Activated CD4-positive, CD25-positive, alpha-beta regulatory T cell (primary cell): ENCODE measurements at places on chromosomes 11 and 22.

DNA sequence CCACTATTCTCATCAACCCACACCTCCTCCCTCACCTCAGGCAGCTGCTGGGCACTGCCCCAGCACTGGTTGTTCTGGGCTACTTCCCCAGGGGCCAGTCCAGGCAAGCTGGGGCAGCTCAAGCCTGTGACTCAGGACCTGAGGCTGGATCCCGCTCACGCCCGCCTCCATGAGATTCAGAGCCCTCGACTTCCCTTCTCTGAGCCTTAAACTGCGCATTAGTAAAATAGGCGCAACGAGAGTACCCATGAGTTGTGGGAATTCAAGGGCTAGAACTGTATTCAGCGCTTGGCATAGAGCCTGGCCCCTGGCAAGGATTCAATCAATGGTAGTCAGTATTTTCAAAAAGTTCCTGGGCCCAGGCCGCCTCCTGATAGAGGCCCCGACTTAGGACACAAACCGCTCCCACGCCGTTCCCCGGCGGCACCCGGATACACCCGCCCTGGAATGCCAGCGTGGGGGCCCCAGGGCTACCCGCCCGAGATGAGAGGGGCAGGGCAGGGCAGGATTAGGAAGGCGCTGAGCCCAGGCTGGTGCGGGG is 723 bp upstream of the CD82 start:
- DNase-seq: no peak

- no peak for DNase-seq
Measured at GRCh38 chr11:92765965-92766371, 203.5 kb upstream of the MTNR1B start.

DNA sequence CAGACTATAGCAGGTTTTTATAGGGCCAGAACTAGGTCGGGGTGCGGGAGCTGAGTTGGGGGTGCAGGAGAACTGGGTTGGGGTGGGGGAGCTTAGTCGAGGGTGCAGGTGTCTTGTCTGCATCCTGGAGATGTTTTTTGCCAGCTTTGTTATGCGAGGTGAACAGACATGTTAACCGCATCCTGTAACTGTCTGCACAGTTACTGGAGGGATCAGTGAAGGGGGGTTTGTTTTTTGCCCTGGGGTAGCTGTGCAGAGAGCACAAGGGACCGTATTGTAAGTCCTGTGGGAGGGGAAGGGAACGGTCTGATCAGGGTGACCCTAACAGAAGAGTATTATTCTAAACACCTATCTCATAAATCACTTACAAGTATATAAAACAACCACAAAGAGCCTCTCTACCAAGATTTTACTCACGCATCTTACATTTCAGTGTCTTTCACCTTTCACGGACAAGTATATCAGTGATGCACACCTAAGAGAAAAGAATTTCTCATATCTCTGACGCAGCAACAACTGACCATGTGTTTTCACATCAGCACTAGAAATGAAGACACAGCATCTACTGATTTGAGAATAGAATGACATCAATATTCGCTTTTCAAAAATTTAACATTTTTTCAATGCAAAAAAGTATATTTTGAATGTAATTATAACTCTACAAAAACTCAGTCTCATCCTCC is 20.8 kb downstream of the ZNF195 start:
- no peak for DNase-seq

DNA sequence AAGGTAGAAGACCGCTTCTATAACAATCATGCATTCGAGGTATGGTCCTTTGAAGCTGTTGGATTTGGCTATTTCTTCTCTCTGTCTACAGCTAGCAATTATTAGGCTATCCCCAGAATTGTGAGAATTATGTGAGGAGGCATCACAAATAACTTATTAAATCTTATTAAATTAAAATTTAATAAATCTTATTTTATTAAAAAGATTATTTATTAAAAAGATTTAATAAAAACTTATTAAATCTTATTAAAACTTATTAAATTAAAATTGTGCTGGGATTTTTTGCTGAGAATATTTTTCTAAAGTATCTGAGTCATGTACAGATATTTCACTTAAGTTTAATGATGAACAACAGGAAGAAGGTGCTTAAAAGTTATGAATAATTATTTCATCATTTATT is 7.7 kb downstream of the SPA17 start:
- no peak for DNase-seq

DNA sequence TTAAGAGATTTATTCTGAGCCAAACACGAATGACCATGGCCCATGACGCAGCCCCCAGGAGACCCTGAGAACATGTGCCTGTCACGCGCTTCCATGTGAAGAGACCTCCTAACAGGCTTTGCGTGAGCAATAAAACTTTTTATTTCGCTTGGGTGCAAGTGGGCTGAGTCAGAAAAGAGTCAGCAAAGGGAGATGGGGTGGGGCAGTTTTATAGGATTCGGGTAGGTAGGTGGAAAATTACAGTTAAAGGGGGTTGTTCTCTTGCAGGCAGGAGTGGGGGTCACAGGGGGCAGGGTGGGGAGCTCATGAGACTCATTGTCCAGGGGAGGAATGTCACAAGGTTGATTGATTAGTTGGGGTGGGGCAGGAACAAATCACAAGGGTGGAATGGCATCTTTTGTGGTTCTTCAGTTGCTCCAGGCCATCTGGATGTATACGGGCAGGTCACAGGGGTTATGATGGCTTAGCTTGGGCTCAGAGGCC is 77.2 kb upstream of the FTH1 start:
- no peak for DNase-seq

GRCh38 chr11:125429174-125429707 is 66.8 kb downstream of the FEZ1 start:
- peak; percentile 6 for DNase-seq

DNA sequence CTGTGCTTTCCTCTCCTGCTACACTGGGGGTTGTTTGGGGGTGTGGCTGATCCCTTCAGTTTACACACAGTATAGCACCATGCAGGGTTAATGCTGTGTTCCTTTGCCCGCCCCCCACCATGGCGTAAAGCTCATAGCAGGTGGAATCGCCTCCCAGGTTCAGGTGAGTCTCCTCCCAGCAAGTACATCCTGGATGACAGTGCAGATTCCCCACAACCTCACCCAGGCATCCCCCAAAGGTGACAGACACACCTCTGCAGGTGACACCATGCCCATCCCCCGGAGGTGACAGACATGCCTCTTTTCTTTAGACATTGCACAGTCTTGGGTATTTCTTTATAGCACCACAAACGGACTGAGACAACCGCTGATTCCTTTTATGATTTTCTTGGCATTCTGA is 343.7 kb downstream of the BRD1 start:
- DNase-seq: no peak

DNA sequence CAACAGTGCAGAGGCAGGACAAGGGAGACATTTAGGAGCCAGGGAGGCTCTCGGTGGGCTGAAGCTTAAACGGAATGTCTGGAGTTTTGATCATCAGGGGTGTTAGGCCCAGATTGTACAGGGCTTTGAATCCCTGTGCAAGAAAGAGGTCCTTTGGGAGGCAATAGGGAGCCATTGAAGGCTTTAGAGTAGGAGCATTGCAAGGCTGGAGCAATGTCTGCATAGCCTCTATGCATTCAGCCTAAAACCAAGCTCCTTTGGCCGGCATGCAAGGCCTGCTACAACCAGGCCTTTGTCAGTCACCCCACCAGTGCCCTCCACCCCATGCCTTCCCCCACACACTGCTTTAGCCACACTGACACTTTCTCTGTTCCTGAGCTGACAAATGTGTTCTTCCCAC is 47.4 kb upstream of the FGF3 start:
- no peak for DNase-seq

DNA sequence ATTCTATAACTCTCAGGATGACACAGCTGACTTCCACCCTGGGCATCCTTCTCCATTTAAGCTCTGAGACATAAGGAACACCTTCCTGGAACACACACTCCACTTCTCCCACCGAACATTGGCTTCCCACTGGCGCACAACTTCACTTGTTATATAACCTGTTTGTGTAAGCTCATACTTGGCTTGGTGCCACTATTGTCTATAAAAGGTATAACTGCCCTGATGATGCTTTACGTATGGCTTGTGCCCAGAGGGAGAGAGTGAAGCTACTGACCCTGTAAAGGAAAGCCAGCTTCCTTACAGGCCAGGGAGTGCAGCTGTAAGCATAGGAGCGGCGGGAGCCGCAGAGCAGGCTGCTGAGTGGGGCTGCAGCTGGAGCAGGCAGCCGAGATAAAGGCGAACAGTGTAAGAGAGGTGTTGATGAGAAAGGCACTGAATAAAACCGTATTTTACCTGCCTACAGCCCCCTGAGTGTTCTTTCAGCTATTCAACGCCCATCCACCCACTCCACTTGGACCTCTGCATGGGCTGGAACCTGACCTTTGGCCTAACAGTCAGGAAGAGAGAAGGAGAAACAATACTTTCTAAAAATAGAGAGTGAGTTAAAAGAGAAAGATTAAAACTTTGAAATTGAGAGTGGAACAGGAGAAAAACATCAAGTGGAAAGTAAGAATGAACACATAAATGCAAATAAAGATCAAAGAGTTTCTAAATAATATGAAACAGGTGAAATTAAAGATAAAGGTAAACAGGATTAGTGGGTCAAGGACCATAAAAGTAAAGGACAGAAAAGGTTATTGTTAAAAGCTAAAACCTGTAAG is 252.1 kb upstream of the ARHGAP42 start:
- no peak for DNase-seq

GRCh38 chr11:11065396-11065795 is 207.5 kb upstream of the ZBED5 start:
- no peak for DNase-seq

GRCh38 chr11:130247319-130247718 is 67.4 kb downstream of the ZBTB44 start:
- DNase-seq: no peak

DNA sequence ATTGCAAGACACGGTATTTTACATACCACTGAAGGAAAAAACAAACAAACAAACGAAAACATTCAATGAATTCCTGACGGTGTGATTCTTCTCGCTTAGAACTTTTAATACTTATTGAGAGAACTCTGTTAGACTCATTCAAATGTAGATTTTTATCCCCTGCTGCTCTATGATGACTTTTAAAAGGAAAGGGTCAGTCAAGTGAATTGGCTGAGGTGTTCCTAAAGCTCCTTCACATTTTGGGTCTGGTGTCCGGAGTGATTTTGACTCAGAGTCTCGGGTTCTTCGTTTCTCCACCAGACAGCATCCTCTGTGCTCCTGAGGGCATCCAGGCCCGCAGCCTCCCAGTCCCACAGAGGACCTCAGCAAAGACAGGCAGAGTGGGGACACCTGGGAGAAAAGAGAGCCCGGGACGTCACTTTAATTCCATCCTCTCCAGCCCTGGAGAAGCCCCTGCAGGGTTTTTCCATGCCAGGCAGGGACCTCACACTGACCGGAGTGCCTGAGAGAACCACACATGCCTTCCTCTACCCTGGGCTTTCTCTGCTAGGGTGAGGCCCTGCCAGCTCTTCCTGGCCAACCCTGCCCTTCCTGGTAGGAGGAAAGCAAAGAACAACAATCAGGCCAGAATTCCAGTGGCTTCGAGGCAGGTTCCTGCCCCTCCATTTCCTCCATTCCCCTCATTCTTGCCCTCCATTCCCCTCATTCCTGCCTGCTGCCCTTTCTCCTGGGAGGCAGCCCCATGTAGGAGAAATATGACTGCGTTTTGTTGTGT is 1.4 kb upstream of the CSF2RB start:
- no peak for DNase-seq

DNA sequence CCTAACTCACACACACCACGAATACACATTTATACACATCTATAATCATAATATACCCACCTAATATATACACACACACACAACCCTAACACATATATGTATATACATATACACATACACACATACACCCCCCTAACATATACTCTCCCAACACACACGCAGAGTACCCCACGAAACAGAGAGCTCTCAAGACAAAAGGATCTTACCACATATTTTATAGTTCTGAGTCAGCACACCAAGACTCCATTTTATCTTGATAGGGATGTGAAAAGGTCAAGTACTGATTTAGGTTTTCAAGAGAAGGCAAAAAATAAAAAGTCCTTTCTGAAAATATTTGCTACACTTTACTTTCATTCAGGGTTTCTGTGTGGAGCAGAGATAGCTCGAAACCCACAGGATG is 1207.2 kb downstream of the LRRC4C start:
- no peak for DNase-seq

GRCh38 chr11:117144477-117145392 is 648 bp downstream of the PAFAH1B2 start:
- no peak for DNase-seq

GRCh38 chr11:64097468-64098317 is 62.0 kb downstream of the FLRT1 start:
- DNase-seq: no peak

GRCh38 chr11:125968354-125968753 is 22.5 kb downstream of the VSIG10L2 start:
- no peak for DNase-seq
